ENCODE measurements at places on chromosomes 6 and 20. TPM values are rescaled to one million over a fixed set of nuclear protein-coding genes. Genes with fewer than 3 reads are reported as not detected.

The CBLN4 gene
- not detected for total RNA-seq

The ENPP4 gene
- 13.1 TPM for total RNA-seq

The PCSK2 gene
- total RNA-seq = 0.07 TPM

The SERPINB6 gene
- 13.3 TPM for total RNA-seq

- H3K36me3 ChIP-seq = no peaks in the 10 kb centered on the region
- no peaks in the 10 kb centered on the region for H3K27me3 ChIP-seq
- H3K27ac ChIP-seq = no peak overlapping the region
- H3K4me3 ChIP-seq = no peak overlapping the region
These were observed 564.3 kb upstream of the NRSN1 start for GRCh38 chr6:23561732-23562131.

DNA sequence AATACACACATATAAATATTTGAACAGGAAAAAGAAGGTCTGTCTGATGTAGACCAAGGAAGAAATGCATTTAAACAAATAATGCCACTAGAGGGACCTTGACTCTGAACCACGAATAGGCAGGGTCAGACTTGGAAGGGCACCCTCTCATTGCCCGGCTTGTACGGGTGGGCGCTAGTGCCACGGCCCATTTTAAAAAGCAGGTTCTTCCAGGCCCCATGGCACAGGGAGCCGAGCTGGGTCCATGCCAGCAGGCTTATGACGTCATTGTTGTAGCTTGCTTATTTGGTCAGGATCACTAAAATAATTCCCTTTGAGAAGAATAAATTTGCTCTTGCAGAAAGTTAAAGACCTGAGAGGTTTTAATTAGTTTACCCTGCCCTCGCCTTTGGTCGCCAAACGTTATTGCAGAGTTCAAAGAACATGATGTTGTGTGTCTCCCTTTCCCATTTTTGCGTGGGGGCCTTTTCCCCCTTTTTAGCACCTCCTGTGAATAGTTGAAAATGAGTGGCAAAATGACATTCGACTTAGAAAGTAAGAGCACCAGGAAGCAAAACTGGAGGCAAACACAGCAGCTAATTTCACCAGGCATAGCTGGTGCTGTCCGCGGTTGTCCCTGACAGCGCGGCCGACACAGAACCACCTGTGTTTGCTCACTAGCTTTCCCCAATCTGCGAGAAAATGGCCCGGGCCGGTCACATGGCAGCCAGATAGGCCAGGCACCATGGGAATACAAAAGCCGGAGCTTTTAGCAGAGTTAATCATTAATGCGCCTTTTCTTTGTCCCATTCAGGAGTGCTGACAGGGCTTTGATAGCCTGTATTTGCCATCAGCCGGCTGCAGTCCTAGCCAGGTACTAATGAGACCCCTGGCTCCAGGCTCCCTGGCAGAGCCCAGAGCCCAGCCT, 93.8 kb downstream of the FOXA2 start:
- H3K4me3 ChIP-seq = no peak overlapping the region
- H3K4me1 ChIP-seq = peaks cover 12% of the 10 kb centered on the region
- peaks cover 26% of the 10 kb centered on the region for H3K27me3 ChIP-seq
- peak; percentile 86 for DNase-seq

GRCh38 chr6:99016355-99016754, 68.6 kb upstream of the FBXL4 start:
- H3K4me3 ChIP-seq = no peak overlapping the region
- H3K36me3 ChIP-seq = no peaks in the 10 kb centered on the region
- no peaks in the 10 kb centered on the region for H3K27me3 ChIP-seq

GRCh38 chr6:63793465-63794137, 158.0 kb downstream of the PHF3 start:
- H3K4me3 ChIP-seq = no peak overlapping the region
- no peaks in the 10 kb centered on the region for H3K27me3 ChIP-seq
- no peak for DNase-seq
- H3K4me1 ChIP-seq = peaks cover 8% of the 10 kb centered on the region
- no peaks in the 10 kb centered on the region for H3K36me3 ChIP-seq

DNA sequence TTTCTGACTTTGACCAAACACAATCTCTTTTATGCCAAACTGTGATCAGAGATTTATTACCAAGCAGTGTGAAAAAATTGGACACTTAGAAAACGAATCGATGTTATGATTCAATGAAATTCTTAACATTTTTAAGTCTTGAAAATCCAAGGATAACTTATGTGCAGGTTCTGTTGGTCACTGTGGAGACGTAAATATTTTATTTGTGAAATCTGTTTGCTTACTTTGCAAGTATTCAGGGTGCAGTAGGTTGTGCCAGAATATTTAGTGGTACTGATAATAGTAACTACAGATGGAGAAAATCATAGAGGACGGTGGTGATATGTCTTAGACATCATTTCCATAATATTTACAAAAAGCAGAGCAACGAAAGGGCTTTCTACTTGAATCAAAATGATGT, 97.3 kb downstream of the BMP2 start:
- H3K4me1 ChIP-seq = peaks cover 13% of the 10 kb centered on the region
- no peak overlapping the region for H3K4me3 ChIP-seq
- no peaks in the 10 kb centered on the region for H3K36me3 ChIP-seq

GRCh38 chr6:3211681-3212080, 15.8 kb downstream of the TUBB2B start:
- no peak overlapping the region for H3K4me3 ChIP-seq
- H3K27ac ChIP-seq = no peak overlapping the region
- H3K36me3 ChIP-seq = no peaks in the 10 kb centered on the region

DNA sequence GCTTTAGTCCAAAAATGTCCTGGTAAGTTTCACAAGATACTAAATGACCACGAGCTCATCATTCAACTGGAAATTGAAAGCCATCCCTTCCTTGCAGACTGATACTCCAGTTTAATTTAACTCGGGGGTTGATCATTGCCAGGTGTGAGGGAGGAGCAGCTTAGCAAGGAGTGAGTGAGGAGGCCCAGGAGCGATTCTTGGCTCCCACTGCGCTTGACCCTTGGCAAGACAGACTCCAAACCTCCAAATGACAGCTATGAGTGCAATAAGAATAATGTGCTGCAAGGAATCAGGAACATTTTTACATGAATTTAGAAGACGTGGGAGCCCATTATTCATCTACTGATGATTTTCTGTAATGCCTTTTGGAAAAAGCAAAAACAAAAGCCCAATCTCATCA, 64.9 kb downstream of the LAMA4 start:
- DNase-seq = no peak
- peaks cover 22% of the 10 kb centered on the region for H3K4me1 ChIP-seq
- no peak overlapping the region for H3K4me3 ChIP-seq
